Activated T-helper 9 cell treated with anti-CD3 and anti-CD28 coated beads, Interleukin-2, amount 50 U/mL, for 16 hours (primary cell): ENCODE measurements at places on chromosomes 3 and 15.

DNA sequence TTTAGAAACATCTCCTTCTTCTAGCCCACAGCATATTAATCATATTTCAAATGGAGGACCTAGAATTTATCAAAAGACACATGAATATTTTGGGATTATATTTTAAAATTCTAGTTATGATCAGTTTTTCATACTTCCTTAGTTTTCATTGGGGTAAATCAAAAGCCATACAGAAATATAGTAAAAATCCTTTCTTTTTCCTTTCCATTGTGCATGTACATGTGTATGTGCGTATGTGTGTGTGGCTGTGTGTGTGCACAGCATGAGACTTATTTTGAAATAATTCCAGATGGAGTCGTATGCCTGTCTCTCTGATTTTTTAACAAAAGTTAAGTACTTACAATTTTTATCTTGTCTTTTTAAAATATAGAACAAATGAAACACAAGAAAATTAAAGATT, 94.5 kb downstream of the ARPP21 start:
- no peak for DNase-seq

DNA sequence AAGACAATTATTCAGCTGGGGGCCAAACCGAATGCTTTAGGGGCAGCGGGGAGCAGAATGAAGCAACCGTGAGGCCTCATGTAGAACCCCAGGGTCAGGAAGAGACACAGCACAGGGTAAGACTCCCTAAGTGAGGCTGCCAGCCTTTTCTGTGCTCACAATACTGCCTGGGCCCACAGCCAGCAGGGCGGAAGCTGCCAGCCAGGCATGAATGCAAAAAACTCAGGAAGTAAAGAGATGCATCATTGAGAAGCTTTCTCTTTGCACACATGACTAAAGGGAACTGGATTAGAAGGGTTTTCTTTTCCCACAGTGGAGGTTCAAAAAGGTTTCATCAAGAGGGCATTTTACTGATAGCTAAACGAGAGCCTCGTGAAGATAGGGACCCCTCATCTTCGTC, 33.3 kb downstream of the CA12 start:
- DNase-seq = no peak

GRCh38 chr3:73768524-73769308, 144.0 kb upstream of the PDZRN3 start:
- DNase-seq = no peak

GRCh38 chr15:22963641-22964040, 16.5 kb downstream of the CYFIP1 start:
- DNase-seq = no peak

DNA sequence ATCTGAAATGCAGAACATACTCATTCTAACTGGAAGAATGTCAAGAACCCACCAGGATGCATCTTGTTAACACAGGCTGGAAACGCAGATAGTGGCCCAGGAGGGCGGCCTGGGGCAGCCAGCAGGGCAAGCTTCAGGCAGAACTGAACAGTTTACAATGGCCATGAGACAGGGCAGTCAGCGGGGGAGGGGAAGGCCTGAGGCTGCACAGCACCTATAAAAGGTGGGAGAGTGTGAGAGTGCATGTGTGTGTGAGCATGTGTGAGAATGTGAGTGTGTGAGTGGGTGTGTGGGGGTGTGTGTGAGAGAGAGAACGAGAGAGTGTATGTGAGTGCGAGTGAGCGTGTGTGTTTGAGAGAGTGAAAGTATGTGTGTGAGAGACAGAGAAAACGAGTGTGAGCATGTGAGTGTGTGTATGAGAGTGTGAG, 26.8 kb upstream of the SLCO2A1 start:
- DNase-seq = no peak

- no peak for DNase-seq
Observed at GRCh38 chr3:41320953-41321641, 121.8 kb downstream of the CTNNB1 start.

GRCh38 chr3:73540969-73541740, 83.6 kb downstream of the PDZRN3 start:
- DNase-seq = no peak

DNA sequence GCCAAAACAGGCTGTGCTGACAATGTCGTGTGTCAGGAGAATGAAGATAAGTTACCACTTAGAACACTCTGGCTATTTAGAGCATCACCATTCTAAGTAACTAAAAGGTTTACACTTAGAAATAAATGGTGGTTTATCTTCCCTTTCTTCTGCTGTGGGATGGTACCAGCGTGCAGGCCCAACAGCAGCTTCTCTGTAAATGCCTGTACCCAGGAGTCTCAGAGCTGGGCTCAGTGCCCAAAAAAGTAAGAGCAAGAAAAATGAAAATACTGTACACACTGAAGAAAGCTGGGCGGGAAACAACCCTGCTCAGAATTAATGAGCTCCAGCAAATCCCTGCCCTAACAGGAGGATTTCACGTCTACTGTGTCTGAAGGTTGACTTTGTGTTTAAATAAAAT, 206.5 kb downstream of the MFSD1 start:
- DNase-seq = no peak

DNA sequence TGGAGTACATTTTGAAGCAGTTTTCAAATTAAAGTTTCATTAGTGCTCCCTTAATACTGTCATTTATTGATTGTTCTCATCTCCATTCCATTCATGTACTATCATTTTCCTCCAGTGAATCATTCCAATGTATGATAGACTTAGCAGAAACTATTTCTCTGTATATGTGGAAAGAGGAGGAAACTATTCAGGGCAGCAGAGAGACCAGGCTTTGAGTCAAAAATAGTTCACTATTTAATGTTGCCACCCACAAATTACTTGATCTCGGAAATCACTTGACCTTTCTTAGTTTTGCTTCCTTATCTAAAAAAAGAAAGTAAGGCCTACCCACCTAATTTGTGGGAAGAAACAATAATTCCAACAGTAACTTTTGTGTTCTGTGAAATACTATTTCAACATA, 610.5 kb upstream of the ZNF385D start:
- DNase-seq = no peak

GRCh38 chr3:49668414-49668797, 5.7 kb upstream of the APEH start:
- DNase-seq = no peak

DNA sequence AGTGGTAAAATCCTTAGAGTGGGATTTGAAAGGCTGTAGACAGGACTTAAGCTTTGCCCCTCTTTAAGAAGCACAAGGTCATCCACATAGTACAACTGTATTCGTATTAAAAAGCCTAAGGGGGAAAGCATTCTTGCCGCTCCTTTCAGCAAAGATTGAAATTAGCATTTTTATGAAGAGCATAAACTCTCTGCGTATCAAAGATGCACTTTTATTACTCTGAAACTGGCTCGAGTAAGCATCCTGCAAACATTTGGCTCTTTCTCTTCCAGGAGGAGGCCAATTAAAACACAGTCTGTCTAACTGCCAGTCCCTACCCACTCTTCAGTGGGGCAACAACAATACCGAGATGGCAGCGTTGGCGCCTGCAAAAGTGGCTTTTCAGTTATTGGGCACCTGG, 192.5 kb upstream of the TPRG1 start:
- DNase-seq = no peak
